ENCODE measurements at places on chromosomes 12 and 14.

DNA sequence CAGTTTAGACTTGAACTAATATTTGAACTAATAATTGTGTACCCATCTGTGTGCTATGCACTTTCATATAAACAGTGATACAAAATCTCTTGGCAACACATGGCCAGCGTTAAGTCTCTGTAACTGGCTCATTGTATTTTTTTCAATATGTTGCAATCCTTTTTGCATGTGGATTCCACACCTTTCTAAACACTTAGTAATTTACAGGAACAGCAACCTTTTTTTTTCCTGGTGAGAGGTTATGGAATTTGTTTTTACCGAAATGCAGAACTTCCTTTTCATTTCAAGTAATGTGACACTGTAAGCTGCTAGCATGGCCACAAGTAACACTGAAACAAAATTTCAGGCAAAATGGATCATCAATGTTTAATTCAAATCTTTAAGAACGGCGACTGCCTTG, 45.4 kb upstream of the EPS8 start:
- no peak for DNase-seq

DNA sequence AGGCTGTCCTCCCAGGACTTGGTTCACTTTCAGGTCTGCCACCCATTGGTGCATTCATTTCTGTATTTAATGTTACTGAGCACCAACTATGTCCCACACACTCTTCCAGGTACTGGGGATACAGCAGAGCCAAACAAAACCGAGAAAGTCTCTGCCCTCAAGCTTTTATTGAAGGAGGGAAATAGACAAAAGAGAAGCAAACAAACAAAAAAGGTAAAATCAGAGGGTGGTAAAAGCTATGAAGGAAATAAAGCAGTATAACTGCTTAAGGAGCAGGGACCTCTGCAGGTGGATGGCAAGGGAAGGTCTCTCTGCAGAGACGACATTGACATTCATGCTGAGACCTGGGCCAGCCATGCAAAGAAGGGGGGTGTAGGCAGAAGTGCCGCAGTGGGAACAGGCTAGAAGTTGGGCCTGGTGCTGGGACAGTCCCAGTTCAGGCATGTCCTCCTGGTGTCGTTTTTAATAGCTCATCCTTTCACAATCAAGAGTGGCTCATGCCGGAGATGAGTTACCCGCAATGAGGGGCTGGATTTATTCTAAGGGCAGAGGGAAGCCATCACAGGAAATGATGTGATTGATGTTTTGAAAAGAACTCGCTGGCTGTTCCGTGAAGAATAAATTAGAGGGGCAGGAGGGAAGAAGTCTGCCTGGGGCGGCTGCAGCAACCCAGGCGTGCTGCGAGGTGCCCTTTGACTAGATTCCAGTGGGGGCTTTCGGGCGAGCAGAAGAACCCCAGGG, 72.8 kb downstream of the IRF2BPL start:
- DNase-seq = peak; percentile 77

- no peak for DNase-seq
Measured at GRCh38 chr12:121523741-121524140, 57.1 kb downstream of the KDM2B start.

- no peak for DNase-seq
Measured at GRCh38 chr12:91335699-91336098, 153.1 kb upstream of the DCN start.

- peak; percentile 45 for DNase-seq
Measured at GRCh38 chr12:56488041-56488955, at the start of gene GLS2. TSS of gene GLS2 (minus strand) at chr12:56488161. CDS start at chr12:56488118, 43 bp downstream.

DNA sequence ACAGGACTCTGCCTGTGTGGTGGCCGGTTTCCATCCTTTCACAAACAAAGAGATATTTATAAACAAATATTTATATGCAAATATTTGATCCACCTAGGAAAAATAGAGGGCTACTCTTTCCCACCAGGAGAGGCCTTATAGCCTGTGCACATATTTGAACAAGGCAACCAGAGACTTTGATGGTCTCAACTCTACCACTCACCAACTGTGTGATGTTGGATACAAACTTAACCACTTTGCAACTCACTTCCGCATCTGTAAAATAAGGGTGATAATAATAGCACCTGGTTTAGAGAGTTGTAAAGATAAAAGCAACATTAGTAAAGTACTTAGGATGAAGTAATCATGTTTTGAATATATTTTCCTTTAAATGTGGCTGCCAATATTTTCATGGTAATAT, 1.5 kb upstream of the CLEC12A start:
- DNase-seq = no peak

DNA sequence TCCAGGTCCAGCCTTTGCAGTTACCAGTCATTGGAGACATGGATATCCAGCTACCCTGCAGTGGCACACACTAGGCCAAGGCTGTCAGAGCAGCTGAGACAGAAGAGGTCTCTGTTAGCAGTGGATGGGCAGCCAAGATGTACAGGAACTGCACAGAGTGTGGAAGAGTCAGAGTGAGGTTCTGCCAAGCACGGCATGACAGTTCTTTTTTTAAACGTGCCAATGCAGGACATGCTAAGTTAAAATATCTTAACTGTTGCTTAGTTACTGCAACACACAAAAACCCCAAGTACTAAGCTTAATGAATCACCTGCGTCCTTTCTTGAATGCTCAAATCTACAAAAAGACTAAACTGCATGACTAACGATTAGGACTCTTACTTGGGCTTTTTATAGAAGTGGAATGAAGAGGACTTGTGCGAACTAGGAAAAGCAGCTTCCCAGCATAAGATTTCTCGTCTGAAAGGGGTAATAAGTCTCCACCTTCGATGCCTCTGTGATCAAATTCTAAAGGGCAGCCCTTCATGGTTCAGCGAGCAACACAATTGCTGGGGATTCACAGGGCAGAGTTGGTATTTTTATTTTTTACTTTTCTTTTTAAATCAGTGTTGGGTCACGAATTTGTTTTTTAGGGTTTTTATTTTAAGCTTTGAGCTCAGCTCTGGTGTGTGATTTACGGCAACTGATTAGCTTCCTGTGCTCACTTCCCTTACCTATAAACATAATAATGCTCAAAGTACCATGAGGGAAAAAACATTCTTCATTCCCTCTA, 20.6 kb downstream of the MAPK1IP1L start:
- peak; percentile 43 for DNase-seq

DNA sequence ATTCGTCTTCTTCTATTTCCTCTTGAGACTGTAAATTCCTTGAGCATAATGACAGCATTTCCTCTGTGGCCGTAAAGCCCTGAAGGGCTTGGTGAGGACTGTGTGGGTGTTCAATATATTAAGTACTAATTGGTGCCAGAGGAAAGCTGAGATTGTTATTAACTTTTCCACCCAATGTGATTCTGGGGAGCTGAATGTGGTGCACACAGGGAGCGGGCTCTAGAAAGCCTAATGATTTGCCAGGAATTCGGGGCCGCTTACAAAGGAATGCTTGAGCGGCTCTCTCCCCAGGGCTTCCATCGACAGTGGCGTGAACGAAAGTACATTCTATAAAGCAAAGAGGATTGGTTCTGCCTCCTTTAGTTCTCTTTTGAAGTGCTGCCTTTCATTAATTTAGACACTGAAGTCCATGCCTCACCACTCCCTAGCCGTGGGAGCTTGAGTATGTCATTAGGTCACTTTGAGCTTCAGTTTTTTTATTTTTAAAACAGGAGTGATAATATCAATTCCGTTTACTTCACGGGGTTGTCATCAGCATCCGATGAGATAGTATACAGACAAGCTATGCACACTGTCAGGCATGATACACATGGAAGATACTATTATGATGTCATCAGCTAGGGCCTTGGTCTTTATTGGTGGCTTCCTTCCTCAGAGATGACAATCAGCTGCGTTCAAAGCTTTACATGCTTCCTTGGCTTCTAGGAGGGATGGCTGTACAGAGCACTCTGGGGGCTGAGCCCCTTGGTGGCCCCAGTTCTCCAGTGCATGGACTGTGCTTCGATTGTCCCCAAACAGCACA, 11.0 kb upstream of the GSG1 start:
- no peak for DNase-seq

GRCh38 chr14:32367516-32367915, 38.4 kb downstream of the AKAP6 start:
- no peak for DNase-seq

DNA sequence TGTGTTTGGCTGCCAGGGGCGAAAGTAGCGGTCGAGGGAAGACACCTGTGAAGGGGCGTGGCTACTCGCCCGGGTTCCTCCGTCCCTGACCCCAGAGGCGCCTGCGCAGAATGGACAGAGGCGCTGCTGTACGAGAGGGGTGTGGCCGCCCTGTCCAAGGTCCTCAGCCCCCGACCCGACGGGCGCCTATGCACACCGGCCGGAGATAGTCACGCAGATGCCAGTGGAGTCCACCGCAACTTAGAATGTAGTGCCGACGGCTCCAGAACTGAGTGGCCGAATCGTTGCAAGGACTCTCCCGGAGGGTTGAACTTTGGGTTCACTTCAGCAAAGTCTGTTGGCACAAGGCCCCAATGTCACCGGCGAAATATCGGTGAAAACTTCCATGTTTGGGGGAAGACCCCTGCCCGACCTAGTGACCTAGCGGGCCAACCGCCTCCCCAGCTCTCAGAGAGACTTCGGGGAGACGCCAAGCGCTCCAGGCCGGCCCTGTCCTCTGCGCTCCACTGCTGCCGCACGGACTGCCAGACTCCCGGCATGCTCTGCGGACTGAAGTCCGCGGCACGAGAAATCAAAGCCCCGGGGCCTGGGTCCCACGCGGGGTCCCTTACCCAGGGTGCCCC, 541 bp upstream of the RNU6-7 start:
- peak; percentile 78 for DNase-seq

DNA sequence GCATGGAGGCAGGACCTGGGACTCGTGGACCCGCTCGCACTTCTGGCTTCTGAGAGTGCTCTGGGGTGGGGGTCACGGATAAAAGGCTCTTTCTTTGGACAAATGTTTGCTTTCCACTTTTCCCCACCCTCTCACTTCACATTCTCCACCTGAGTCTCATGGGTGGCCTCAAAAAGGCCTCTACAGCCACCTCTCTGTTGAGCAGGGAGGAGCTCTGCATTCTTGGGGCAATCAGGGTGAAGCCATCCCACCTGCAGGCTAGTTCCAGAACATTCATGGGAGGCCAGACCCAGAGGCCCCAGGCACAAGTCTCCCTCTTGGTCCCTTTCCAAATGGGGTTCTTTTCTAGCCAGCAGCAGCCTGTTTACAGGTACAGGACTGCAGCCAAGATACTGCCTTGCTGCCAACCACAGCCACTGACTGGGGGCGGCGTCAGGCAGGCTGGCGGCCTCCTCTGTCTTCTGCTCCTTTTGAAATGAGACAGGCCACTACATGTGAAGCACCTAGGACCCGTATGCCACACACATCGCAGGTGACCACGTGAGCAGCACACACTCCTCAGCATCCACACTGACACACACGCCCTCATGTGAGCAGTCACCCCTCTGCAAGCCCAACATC, 18.2 kb upstream of the CEBPE start:
- DNase-seq = no peak

DNA sequence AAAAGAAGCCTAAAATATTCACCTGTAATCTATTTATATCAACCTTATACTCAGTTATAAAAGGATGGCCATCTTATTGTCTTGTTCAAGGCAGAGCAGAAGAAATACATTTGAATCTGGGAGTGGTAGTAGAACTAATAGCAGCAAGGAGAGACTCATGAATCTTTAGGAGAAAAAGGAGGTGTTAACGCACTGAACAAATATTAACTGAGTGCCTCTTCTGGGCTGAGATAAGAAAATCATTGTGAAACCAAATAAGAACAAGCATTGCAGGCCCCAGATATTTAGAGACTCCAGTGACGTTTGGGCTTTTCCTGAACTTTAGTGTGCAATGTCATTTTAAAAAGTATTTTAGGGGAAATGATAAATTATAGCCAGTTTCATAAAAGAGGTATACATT, 790.6 kb downstream of the DIO2 start:
- DNase-seq = no peak

- DNase-seq = no peak
Measured at GRCh38 chr12:111393700-111394300, 11.9 kb upstream of the SH2B3 start.

DNA sequence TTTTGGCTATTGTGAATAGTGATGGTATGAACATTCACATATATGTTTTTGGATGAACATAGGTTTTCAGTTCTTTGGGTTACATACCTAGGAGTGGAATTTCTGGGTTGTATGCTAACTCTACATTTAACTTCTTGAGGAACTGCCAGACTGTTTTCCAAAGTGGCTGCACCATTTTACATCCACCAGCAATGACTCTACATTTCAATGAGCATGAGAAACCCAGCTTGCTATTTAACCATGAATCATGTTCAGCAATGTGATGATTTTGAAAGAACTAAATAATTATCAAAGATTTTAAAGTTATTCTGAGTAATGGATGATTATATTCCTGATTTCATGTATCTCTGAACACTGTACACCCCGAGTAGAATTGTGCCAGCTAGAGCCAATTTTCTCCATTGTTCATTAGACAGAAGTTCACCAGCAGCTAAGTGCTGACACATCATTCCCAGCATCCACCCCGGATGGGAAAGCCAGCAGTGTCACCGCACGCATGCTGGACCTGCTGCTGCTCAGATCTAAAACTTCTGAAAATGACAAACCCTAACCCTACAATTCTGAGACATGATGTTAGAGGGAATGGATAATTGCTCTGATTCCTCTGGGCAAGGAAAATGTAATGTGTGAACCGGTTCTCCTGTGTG, 13.3 kb upstream of the ANAPC5 start:
- DNase-seq = no peak

DNA sequence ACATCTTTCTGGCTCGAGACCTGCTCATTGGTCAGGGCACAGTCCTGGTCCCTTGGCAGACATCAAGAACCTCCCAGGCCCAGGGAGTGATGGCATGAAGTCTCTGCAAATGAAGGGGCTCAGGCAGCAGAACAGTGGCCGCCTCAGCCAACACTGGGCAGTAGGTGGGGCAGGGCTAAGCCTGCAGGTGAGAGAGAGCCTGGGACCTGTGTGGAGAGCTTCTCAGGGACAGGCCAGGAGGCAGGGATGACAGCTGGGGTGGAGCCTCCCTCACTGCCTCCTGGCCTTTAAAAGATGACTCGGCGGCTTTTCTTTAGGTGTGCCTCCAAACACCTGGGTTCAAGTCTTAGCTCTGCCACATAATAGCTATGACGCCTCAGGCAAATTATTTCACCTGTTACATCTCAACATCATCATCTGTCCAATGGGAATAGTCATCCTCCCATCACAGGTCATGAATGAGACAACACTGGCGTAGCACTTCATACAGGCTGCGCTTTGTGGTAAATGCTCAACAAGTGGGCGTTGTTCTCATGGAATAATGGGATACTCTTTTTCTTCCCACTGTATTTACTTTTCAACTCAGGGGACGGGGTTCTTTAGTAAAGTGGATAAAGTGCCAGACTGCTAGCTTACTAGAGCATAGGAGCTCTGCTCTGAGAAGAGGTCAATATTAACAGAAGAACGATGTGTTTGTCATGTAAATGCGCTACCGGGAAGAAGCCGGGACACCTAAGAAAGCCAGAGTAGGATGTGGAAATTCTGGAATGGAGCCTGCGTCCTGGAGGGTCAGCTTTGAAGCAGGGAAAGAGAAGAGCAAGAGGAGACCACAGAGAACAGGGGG, 277.4 kb downstream of the FOXN3 start:
- DNase-seq = no peak

DNA sequence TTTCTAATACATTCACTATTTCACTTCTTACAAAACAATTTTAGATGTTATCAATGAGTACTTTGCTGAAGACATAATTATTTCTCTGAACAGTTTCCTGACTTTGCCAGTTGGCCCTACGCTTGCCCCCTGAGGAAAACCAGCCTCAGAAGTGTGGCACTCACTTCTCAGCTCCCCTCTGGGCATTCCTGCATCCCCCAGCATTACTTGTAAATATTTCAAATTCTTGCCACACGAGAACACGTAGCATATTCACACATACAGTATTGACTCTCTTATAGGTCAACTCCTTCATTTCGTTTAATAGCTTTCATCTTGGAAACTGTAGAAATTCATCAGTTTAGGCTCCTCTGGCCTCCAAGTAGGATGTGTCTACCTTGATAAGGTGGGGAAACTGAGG, 65.2 kb downstream of the OTX2 start:
- DNase-seq = no peak

Data from activated CD4-positive, alpha-beta T cell treated with anti-CD3 and anti-CD28 coated beads, Interleukin-2, Interleukin-4, amounts not matched to agents 100 ng/mL and 50 ng/mL, durations not matched to agents 16 hours and 8 hours (primary cell).